Fibroblast of upper back skin (primary cell): ENCODE measurements at places on chromosomes 13 and 19.

DNA sequence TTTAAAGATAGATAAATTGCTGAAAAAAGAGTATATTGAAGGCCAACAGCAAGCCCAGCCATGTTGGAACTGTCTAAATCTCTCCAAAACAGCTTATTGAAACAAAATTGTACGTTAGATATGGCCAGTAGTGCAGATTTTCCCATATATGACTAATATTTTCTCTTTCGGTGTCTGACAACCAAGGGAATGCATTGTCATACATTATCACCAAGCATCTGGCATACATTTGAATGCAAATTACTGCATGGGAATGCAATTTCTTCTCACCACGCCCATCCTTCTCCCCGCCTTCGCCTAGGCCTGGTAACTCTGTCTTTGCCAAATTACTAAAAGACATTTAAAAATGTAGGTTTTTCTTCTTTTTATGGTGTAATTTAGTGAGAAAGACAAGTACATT lies 32.5 kb upstream of the IRS2 start:
- DNase-seq = peak; percentile 86

GRCh38 chr13:20566468-20566897 lies 474 bp upstream of the IFT88 start:
- no peak for DNase-seq

DNA sequence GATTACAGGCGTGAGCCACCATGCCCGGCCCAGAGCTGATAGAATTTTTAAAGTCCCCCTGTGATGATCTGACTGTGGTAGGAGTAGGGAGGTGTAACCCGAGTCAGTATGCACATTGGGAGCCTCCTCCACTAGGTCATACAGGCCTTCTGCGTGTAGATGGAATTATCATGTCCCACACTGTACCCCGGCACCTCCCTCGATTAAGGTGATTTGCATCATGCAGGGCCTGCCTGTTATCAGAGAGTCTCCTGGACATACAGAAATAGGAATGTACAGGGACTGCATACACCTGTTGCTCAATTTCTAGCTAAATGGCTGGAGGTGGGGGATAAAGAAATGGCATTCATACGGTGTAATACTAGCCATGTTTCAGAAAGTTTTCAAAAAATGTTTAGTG lies 922 bp upstream of the ERVK3-1 start:
- no peak for DNase-seq

- DNase-seq = no peak
Observed at GRCh38 chr13:77810878-77811277, 107.8 kb downstream of the EDNRB start.
